Activated T-cell treated with anti-CD3 and anti-CD28 coated beads for 4 hours (primary cell): ENCODE measurements at places on chromosomes 2 and 18.

DNA sequence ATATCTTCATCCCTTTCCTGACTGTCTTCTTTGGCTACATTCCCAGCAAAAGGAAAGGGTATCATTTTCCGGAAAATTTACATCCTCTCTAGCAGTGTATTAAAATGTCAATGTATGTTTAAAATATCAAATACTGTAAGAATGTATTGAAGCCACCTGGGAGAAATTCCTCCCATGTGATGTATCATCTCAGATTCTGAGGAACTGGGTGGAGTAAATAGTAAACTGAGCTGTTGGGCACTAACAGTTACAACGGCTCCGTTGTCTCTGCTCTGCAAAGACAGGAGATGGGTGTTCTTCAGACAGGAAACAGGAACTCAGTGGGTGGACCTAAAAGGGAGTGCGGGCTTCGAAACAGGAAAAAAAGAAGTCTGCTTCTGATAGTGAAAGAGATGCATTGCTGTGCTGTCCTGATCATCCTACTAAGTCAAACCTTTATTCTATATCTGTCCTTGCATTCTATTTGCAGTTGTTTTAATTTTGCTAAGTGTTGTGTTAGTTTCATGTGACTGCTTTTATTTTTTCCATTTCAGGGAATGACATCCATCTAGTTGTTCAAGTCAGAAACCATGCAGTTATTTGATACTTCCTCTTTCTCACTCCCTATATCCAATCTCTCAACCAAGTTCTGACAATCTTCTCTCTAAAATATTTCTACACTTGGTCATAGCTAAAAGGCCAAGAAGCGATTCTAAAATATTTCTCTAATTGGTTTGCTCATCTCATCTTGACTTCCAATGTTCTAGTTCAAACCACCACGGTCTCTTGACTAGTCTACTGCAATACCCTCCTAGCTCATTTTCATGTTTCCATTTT is 19.4 kb downstream of the DOK1 start:
- no peak for DNase-seq

DNA sequence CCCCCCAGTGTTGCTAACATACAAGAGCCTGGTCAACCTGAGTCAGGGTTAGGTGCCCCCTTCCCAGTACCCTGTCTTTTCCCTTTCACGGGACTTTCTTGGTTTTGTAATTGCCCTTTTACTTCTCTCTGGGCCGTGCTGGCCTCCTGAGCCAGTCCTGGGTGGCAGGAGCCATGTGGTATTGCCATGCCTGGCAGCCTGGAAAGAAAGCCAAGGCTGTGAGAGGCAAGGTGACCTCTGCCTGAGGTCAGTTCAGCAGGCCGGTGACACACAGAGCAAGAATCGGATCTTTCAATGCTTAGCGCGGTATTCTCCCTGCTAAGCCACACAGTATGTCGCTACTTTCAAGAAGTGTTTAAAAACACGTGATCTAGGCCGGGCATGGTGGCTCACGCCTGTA is 52.3 kb downstream of the C18orf63 start:
- no peak for DNase-seq

GRCh38 chr2:128867311-128867710 is 548.6 kb upstream of the HS6ST1 start:
- DNase-seq = no peak

GRCh38 chr2:57809230-57809629 is 237.4 kb upstream of the VRK2 start:
- DNase-seq = no peak

- DNase-seq = no peak
Measured at GRCh38 chr2:112730791-112731190, 10.0 kb downstream of the NT5DC4 start.

- no peak for DNase-seq
Measured at GRCh38 chr2:27001950-27002349, 30.8 kb upstream of the TMEM214 start.

DNA sequence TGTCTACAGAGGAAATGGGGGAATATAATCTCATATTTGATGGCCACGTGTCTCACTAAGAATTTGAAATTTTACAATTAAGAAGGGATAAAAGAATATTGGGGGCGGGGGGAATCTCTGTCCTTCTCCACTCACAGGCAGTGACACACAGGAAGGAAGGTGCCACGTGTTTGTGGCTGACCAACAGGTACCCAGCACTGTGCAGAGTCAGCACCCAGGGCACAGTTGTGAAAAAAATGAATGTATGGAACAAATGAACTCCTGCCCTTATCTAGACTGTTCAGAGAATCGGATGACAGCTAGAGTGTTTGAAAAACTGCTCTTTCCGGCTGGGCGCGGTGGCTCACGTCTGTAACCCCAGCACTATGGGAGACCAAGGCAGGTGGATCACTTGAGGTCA is 317.0 kb upstream of the MYT1L start:
- no peak for DNase-seq

GRCh38 chr18:29078273-29078672 is 901.3 kb upstream of the CDH2 start:
- no peak for DNase-seq

DNA sequence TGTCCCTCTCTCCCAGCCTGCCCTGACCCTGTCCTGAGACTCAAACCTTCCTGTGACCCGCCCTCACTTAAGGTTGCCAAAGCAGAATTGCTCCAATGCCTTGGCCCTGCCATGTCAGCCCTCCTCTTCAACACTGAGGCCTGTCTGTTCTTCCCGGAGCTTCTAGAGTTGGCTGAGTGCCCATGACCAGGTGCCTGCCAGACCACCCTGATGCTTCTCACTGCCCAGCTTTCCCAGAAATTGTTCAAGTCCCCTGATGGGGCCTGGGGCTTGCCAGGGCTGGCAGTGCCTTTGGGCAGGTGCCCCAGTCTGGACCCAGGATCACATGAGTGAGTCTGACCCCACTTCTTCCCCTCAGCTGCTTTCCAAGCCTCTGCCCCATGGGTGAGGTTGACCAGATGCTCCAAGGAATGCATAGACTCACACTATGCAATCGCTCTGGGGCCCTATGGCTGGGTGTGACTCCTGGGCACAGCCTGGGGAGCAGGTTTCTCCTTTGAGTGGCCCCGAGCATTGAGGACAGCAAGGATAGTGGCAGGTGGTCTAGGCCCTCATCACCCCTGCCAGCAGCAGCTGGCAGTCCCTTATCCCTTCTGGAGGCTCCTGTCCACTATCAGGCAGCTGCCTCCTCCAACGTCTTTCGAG is 3.1 kb upstream of the INPP5D start:
- no peak for DNase-seq

DNA sequence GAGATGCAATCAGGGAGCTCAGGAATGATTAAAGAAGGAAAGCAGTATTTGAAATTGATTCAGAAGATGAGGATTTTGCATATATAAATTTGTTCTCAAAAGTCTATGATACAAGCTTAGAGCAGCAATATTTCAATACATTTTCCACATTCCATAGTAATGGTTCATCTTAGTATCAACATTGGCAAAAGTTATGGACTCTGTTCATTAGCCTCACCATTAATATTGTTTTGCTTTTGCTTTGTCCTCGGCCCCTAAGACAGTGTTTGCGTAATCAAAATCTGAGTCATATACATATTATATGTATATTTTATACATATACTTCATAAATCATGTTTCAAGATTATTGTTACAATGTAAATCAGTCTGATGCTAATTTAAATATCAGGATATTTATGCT is 176.6 kb downstream of the CNTNAP5 start:
- DNase-seq = no peak

GRCh38 chr2:241366678-241367077 is 10.6 kb downstream of the FARP2 start:
- DNase-seq = no peak

DNA sequence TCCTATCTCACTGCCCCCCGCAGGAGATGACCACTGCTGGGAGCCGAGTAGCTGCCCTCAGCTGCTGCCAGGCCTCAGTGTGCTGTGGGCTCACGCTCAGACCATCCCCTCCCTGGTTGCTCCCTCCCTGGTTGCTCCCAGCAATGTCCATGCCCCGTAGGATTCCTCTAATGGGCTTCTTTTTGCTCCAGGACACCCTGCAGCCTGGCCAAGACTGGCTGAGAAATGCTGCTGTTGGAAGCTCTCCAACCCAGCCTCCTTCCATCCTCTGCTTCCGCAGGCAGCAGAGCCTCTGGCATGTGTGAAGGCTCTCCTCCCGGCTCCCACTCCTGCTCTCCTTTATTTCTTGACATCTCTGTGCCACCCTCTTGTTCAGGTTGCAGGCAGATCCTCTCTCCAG is 48.6 kb downstream of the SOX11 start:
- DNase-seq = no peak

- DNase-seq = no peak
Measured at GRCh38 chr2:159148901-159149300, 137.6 kb downstream of the WDSUB1 start.

DNA sequence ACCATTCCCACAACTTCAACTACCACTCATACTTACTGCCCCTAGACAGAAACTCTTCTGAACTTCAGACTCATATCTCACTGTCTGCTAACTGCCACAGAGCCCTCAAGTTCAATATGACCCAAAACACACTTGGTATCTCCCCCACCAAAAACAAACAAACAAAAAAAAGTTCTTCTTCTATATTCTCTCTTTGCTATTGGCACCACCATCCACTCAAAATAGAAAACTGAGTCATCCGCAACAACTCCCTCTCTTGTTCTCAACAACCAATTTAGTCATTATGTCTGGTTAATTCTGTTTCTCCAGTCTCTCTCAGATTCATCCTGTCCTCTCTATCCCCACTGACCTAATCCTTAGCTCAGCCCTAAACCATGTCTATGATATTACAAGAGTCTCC is 7.2 kb upstream of the DCTN1 start:
- DNase-seq = no peak

GRCh38 chr2:16614314-16614860 is 51.2 kb downstream of the CYRIA start:
- DNase-seq = no peak
